ENCODE measurements at places on chromosomes 6 and 20.

DNA sequence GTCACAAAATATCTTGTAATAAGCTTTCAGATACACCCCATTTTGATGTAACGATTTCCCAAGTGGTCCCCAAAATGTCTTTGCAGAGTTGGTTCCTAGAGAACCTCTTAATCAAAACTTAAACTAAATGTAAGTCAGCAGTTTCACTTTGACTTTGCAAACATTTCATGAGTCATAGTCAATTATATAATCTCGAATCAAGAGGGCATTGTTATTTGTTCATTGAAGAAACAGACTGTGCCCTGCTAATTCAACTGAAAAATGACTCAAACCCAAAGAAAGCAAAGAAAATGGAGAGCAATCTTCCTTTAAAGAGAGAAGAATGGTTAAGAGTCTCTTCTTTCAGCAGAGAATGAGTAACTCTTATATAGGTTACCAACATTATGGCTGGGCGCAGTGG is 58.3 kb downstream of the IPCEF1 start:
- peak; percentile 18 for DNase-seq

DNA sequence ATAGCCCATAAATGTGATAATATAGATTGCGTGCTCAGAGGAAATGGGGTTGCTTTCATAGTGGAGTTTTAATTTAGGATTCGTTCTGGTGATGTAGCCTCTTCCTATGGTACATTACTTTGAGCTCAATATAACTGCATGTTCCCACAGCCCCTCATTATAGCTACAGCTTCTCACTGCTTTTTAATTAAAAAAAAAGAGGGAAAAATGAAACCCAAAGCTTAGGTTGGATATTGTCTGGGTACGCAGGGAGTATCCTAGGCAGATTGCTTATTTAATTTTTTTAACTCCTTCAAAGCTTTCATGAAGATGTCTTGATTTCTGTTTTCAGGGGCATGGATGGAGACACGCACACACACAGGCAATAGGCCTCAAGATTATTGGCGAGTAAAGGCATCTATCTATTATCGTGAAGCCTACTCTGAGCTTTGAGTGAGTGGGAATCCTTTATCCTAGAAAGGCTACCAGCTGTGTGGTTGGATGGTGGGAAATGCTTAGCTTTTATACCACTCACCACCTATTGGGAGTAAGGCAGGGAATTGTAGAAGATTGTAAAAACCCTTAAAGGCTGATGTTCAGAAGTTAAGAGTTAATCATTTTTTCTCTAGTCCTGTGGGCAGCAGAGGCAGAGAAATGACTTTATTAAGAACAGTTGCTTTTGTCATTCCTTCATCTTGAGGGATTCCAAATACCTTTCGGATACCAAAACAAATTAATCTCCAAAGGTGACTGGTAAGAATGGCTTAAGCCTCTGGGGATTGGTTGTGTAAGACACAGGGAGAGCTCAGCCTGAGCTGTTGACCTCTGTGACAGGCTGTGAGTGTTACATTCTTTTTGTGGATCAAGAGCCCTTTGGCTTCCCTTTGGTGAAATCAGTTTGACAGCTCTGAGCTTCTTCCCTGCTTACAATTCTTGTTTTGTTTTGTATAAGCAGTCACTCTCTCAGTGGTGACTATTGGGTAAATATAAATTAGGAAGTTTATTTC is 33.4 kb downstream of the CTNNBL1 start:
- no peak for DNase-seq

- DNase-seq = peak; percentile 49
Measured at GRCh38 chr20:13118676-13119075, 102.4 kb upstream of the ISM1 start.

DNA sequence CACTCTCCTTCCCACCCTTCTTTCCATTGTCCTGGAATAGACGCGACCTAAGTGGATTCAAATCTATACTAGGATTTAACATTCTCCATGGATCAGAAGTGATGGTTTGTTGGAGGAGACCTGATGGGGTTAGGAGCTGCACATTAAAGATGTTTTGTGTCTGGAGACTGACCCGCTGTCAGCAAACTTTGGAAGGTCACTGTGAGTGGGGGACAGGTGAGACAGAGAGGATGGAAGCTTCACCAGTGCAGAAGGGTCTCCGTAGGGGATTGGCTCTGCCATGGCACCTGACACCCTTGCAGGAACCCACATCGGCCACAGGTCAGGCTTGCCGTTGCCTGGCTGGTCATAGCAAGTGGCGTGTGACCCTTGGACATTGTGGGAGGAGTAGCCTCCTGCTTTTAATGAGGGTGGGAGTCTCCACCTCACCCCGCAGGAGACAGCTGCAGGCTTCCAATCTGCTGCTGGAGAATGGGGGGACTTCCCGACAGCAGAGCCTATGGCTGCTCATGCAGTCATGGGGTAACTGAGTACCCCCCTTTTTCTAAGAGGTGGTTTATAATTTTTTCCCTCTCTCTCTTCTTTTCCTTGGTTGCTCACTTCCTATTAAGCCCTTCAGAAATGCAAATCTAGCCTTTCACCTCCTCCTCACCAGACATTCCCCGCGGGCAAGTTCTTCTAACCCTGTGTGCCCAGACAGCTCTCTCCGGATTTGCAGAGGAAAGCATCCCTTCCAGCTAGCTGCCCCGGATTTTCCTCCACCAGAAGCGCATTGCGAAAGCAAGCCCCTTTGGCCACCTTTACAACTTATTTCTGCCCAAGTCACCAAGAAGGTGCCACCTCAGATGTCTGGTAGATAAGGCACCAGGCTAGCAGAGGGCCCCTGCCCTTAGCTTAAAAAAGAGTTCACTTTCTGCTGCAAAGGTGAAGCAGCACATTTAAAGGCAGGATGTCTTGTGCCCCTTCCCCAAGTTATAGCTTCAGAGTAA is 53.5 kb downstream of the DACT2 start:
- no peak for DNase-seq

DNA sequence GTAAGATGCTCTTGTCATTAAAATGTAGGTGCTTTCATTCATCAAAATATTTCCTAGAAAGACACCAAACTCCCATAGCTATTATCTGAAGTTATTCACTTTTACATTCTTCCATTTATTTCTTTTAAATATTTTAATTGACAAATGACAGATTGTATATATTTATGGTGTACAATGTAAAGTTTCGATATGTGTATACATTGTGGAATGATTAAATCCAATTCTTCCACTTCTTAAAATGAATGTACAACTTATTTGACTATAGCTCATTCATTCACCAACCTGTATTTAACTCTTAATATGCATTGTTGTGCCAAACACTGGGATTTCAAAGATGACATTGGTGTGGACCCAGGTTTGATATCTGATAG is 41.0 kb downstream of the CCN2 start:
- DNase-seq = no peak

GRCh38 chr20:12596863-12597262 is 411.9 kb upstream of the SPTLC3 start:
- DNase-seq = no peak

DNA sequence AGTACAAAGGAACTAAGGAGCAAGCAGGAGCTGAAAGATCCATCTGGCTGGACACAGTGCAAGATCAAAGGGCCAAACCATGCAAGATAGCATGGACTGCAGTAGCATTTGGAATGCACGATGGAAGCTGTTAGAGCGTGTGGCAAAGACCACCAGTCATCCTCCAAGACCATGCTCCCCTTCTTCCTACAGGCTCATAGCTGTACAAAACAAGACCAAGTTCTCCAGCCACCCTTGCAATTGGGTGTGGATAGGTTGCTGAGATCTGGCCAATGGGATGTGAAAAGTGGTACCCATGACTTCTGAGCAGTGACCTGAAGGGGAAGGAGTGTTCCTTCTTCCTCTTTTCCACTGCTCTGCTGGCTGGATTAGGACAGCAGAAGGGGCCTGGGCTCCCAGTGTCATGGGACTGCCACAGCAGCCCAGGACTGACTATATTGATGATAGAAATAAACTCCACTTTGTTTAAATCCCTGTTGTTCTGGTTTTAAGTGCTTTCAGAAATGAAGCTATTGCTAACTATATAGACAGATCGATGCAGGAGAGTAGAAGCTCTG is 64.9 kb downstream of the SLC22A23 start:
- DNase-seq = no peak

DNA sequence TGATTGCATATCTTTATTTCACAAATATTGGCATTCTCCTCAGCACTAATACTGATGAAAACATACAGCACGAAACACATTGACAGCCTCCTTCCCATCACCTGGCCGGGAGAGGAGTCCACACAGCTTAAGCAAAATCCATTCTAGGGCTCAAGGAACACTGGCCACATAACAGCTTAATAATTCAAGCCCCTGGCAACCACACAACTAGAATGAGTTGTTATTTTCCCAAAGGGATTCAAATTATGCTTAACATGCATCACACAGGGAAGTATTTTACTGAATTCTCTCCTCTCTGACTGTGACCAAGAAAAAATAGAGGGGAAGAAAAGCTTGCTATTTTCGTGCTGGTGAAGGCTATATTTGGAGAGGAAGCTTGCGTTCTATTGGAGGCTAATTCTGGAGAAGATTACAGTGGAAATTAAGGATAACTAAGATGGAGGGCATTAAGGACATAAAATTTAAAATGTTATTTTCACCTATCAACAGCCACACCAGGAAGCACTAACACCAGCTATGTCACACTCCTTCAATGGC is 198.5 kb downstream of the ADGRG6 start:
- DNase-seq = no peak

GRCh38 chr6:158835616-158836221 is 16.6 kb upstream of the EZR start:
- peak; percentile 85 for DNase-seq

DNA sequence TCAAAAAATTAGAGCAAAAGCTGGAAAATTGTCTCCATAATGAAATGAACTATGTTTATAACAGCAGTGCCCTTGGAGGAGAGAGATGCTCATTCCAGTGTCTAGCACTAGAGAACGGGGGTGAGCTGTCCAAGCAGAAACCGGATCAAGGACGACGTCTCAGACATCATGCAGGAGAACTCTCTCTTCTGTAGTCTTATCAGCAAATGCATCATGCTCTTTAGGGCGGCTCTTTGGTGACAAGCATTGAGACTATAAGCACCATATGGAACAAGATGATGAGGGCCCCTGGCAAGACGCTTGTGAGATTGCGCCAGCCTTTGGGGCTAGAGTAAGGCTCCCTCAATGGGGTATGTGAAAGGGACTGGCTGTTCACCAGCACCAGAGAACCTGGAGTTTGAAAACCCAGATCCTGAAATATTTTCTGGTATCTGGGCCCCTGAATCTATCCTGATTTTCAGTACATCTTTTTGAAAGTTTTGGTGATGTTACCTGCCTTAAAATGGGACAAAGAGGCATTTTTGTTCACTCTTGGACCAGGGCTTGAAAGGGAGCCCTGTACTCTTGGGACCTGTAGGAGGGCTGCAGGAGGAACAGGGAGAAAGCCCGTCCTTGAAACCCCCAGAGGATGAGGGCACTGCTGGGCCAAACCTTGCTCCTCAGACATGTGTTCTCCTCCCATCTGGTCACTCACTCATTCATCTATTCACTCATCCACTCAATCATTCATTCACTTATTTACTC is 127.6 kb downstream of the TTLL2 start:
- DNase-seq = no peak

DNA sequence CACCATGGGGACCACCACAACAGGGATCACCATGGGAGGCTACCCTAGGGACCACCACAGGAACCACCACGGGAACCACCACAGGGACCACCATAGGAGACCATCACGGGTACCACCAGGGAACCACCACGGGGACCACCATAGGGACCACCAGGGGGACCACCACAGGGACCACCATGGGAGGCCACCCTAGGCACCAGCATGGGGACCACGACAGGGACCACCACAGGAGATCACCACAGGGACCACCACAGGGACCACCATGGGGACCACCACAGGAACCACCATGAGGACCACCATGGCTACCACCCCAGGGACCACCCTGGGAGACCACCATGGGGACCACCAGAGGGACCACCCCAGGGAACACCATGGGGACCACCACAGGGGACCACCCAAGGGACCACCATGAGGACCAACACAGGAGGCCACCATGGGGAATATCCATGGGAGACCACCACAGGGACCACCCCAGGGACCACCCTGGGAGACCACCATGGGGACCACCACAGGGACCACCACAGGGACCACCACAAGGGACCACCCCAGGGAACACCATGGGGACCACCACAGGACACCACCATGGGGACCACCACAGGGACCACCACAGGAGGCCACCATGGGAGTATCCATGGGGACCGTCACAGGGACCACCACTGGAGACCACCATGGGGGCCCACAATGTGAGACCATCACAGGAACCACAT is 67.6 kb upstream of the MPC1 start:
- DNase-seq = no peak

DNA sequence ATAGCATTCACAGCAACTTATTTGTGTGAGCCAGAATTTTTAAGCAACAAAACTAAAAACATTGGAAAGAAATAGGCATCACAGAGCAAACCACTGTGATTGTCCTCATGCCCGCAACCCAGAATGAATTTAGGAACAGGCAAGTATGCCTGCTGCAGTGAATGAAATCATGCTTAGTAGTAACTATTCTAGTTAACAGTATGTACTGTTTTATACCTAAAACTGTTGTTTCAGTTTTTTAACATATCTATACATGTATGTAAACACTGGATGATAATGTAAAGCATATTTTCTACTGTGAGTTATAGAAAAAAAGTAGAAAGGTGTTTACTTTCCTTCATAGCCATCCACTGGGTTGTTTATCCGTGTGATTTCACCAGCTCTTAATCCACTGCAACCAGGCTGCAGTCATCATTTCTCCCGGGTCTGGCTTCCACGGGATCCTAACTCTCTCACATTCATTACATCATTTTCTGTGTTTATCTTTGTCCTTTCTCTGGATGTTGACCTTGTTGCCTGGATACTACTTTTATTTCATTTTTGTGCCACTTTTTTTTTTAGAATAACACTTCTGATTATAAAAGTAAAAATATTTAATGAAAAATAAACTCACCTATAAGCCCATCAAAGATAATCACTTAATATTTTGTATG is 3.6 kb upstream of the ARFGEF3 start:
- peak; percentile 47 for DNase-seq

DNA sequence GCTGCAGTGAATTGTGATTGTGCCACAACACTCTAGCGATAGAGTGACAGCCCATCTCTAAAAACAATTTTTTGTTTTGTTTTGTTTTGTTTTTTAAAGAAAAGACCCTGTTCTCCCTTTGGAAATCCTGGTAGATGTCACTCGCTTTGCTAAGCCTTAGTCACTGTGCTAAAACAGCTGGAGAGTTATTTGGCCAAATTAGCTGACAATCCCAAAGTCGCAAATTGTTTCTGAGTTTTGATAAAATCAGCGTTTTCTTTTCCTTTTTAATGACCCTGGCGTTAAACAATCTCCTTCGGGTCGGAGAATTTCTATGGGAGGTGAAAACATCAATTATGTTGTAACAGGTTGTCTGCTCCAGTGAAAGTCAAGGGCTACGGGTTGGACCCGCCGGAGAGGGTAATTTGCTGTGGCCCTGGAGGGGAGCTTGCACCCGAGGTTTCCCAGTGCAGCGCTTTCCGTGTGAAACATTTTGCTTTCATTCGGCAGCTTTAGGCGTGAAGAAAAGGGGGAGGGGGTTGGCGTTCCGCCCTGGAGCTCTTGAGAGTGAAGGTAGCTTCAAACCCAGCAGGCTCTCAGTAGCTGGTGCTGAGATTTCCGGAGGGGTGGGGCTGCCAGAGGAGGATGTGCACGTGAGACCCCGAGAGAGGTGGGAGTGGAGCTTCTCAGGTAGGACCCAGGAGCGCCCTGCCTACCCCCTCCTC is 296.6 kb downstream of the PHACTR1 start:
- no peak for DNase-seq
